ENCODE measurements at places on chromosomes 7 and 10.

GRCh38 chr10:3740157-3740871 lies 44.7 kb downstream of the KLF6 start:
- no peak for DNase-seq

GRCh38 chr7:54342458-54342857 lies 199.7 kb upstream of the VSTM2A start:
- no peak for DNase-seq

DNA sequence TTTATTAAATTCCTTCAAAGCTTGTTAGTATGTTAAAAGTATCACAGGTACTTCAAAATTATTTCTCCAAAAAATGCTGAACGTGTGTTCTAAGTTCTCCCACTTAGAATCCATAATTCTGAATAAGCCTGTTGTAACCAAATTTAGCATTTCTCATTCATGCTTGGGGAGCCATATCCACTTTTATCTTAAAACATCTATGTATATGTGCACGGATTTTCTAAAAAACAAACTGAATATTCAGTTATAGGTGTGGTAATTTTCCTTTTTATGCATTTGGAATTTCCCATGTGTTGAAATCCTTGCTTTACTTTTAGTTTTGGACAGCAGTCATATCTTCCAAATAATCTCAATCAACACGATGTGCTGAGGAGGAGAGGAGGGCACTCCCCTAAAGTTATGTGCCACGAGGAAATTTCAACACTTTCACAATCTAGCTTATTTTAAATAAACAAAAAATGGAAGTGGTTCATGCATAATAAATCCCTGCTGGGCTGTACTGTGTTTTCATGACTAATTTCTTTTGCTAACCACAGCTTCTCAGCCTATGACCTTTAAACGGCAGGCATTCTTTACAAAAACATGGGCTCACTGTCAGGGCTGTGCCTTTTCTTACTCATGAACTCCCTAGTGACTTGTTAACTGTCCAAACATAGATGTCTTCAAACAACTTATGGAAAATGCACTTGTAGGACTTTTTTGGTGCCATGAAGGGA lies 380.3 kb upstream of the SEMA3C start:
- peak; percentile 47 for DNase-seq

DNA sequence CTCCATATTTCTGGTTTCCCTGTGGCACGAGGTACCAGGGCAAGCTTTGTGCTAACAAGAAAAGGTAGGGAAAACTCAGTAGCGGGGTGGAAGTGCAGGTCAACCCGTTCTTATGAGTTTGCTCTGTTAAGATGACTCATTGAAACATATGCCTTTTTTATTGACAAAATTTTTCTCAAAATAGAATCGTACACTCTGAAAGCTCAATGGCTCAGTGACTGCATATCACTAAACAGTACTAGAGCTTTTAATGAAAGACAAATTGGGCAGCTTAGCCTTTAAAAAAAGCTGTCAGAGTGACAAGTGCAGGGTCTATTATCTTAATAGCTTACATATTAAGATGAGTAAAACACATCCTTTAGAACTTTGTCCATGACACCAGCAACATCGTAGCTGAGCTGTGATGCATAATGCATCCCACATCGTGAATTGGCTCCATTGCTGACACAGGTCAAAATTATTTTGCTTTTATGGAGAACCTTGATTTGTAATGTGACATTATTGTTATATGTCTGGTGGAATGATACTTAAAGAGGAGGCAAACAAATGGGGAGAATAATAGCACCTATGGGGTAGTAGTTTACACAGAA lies 264.4 kb downstream of the ETV1 start:
- DNase-seq: no peak

GRCh38 chr10:120574981-120575380 lies 118.0 kb downstream of the PLPP4 start:
- DNase-seq: no peak

DNA sequence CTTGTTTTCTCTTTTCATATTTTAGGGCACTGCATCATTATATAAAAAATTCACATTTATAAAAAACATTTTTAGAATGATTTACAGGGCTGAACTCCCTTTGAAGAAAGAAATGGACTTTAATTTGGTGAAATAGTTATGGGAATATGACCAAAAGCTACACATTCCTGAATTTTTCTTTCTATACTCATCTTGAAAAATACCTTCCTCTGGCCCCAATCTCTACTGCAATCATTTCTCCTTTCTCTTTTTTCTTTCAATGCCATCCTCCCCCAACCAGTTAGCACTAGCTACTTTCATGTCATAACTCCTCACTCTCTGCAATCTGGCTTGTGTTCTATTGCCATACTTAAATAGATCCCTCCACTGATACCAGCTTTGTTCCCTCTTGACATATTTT lies 6.2 kb downstream of the WNT8B start:
- DNase-seq: no peak

- DNase-seq: no peak
These were observed 29.7 kb downstream of the HTRA1 start for GRCh38 chr10:122490786-122491680.

DNA sequence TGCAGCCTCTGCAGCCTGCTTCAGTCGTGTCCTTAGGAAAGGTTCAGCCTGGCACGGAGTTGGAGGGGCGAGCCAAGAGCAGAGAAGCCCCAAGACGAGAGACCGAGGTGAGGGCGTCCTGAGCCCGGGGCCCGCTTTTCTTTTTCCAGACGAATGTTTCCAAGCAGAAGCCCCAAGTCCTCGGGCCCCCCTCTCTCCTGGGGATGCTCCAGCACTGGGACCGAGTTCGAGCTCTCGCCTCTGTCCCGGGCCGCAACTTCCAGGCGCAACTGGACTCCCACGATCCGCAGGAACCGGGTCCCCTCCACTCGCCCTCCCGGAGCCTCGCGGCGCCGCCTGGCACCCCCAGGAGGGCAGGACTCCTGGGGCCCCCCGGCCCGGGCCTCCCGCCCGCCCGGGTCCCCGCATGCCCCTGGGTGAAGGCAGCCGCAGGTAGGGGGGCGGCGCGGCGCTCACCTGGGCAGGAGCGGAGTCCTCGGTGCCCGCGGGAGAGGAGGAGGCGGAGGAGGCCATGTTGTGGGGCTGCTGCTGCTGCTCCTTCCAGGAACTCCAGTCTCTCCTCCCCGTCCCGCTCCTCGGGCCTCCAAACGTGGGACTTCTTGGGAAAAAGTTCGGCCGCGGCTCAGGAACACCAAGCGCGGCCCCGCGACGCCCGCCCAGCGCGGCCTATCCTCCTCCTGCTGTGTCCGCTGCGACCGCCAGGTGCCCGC lies 45.3 kb upstream of the CDK1 start:
- DNase-seq: peak; percentile 72

DNA sequence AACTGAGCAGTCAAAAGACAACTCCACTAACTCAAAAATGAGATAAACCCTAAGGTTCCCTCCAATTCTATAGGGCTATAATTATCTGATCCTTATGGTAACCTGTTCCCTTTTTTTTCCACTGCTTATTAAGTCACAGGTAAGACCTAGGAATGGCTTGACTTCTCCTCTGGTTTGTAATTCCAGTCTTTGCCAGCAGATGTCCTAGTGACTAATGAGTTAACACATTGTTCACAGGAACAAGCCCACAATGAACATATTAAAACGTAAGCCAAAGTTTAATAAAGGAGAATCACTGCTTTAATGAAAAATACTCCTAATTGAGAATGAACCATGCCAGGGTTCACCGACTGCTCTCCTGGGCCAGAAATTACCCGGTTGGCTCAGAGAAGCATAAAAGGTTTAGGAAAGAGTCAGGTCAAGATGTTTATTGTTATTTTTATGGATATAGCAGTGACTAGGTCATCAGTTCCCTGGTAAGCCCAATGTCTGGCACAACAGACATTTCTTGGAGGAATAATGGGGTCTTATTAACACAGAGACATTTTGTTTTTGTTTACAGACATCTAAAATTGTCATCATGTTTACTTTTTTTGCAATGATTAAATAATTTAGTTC lies 120.1 kb downstream of the ELAPOR2 start:
- peak; percentile 40 for DNase-seq

DNA sequence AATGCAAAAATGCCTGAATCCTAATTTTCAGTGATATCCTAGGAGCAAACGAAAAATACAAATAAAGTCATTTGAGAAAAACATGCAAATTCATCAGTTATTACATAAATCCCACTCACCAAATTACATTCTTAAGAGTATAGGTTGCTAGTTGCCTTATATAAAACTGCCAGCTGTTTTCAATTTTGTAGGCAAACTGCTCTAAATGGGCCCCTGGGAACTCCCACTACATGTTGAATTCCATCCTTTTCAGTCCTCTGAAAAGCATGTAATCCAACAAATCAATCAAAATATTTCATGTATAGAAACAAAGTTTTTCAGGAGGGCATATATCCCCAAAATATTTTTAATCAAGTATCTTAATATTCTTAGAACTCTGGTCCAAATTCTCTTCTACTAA lies 2.1 kb upstream of the JMJD1C start:
- no peak for DNase-seq

DNA sequence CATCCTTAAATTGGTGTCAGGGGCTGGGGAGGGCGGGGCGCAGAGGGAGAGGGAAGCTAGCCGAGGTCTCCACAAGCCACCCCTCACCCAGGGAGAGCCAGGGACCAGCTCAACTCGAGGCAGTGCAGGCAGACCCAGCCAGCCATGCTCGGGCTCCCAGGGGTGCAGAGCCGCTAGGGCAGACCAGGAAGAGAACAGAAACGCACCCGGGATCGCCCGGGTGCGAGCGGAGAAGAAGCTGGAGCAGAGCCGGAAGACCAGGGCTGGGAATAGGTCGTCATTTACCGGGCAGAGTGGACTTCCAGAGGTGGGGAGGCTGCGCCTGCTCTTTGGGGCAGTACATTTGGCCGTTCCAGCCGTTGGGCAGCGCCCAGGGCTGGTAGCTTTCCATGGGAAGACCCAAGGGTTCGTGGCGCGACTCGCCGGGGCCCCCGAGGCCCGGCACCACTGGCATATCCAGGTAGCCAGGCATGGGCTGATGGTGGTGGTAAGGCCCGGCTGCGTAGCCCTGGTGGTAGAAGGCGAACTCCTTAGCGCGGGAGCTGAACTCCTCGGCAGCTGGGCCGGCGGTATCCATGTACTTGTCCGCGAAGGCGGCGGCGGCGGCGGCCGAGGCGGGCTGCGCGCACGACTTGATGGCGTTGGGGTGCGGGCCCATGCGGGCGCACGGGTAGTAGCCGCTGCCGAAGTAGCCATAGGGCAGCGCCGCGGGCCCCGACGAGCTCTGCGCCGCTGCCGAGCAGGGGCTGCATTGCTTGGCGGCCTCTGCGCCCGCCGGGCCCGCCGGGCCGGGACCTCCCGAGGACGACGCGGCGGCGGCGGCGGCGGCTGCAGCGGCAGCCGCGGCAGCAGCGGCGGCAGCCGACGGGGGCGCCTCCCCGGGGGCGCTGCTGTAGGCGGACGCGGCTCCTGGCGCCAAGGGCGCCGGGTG lies 755 bp downstream of the HOXA13 start:
- no peak for DNase-seq

GRCh38 chr10:132063432-132063831 lies 2.3 kb upstream of the JAKMIP3 start:
- DNase-seq: no peak

GRCh38 chr10:68869623-68870022 lies 31.5 kb upstream of the DDX50 start:
- no peak for DNase-seq

DNA sequence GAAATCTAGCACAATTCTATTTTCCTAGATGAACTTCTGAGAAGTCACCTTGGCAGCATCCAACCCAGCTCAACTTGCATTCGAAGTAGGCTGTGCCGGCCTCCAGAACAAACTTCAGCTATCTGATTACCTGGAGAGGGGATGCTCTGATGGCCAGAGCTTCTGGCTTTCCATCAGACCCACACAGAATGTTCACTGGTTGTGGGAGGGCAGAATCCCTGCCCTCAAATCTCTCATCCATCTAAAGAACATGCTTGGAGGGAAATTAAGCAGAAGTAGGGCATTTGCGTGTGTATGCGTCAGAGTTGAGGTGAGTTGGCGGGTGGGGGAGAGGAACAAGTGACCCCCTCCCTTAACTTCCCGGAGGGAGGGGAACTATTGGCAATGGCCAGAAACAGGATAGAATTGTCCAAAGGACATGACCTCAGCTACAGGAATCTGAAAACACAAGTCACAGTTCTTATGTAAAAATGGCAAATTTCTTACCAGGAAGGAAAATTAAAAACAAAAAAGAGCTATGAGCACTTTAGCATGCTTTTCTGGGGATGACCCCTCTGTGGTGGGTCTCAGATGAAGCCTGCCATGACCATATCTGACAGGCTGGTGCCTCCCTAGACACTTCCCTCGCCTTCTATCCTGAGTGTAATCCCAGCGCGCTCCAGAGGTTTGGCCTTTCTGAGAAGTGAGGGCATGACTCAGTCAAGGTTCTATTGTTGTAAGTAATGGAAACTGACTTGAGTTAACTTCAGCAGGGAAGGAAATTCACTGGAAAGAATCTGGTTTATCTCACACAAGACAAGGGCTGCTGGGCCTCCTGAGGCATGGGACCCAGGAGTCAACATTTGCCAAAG lies 278.8 kb downstream of the RPS24 start:
- DNase-seq: no peak

DNA sequence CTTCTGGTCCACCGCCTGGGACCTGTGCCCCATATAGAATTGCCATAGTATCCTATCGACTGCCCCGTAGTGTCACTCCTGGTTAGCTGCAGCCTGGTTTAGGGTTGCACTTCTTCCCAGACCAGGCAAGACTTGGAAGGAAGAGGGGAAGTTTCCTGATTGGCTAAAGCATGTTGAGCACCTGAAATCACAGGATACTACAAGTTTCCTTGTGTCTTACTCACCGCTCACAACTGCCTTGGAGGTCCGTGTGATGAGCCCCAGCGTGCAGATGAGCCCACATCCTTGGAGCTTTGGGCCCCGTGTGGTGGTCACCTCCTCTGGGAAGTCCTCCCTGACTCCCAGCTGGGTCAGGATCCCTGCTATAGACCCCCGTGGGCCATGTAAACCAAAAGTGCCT lies 73.9 kb upstream of the GTF2I start:
- no peak for DNase-seq
